ENCODE measurements at places on chromosomes 12 and 14.

DNA sequence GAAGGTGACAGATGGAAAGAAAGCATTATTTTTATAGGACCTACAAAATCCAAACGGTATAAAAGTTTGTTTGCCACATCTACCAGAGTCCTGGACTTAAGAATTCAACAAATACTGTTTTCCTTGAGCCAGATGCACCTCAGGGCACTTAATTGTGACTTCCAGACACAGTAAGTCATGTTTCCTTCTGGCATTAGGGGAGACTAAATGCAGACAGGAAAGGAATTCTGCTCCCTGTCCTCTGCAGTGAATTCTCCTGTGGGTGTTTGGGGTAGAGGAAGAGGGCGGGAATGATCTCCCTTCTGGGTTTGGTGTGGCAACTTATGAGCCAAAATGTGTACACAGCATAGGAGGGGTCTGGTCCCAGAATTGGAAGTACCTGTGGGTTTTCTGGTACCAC is 93.9 kb upstream of the ZDHHC17 start:
- no peak overlapping the region for H3K4me3 ChIP-seq
- no peak overlapping the region for H3K27ac ChIP-seq
- peaks cover 6% of the 10 kb centered on the region for H3K4me1 ChIP-seq
- no peaks in the 10 kb centered on the region for H3K36me3 ChIP-seq
- H3K27me3 ChIP-seq, result peaks cover 8% of the 10 kb centered on the region
- no peak for DNase-seq

DNA sequence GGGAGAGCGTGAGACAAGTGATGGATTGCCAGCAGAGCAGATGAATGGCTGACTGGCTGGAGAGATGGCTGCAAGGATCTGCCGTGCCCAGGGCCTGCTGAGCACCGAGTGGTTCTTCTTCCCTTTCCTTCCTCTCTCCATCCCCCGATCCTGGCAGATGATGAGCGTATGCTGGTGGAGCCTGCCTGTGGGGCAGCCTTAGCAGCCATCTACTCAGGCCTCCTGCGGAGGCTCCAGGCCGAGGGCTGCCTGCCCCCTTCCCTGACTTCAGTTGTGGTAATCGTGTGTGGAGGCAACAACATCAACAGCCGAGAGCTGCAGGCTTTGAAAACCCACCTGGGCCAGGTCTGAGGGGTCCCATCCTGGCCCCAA is 15.5 kb downstream of the SDSL start:
- no peaks in the 10 kb centered on the region for H3K27me3 ChIP-seq
- H3K36me3 ChIP-seq, result no peaks in the 10 kb centered on the region
- no peak for DNase-seq
- no peak overlapping the region for H3K27ac ChIP-seq

DNA sequence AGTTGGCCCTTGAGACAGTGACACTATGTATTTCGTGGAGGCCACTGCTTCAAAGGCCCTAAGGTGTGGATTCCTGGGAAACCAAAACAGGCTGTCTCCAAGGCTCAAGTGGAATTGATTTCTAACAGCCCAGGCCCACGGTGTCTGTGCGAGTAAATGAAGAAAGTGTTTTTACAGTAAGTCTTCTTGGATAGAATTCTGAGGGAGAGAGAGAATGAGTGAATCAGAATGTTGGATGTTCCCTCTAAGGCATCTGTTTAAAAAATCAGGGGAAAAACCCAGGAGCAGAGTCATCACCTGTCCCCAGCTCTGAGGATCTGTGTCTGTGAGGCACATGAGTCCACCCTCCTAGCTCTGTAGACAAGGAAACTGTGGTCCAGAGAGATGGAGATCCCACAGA is 22.3 kb upstream of the BDKRB1 start:
- no peak for DNase-seq
- H3K27me3 ChIP-seq, result no peaks in the 10 kb centered on the region
- no peak overlapping the region for H3K27ac ChIP-seq
- H3K36me3 ChIP-seq, result no peaks in the 10 kb centered on the region
- no peak overlapping the region for H3K4me3 ChIP-seq

GRCh38 chr12:46177025-46177424 is 91.8 kb downstream of the SLC38A1 start:
- H3K27me3 ChIP-seq, result no peaks in the 10 kb centered on the region
- peaks cover 24% of the 10 kb centered on the region for H3K4me1 ChIP-seq
- peaks cover 11% of the 10 kb centered on the region for H3K36me3 ChIP-seq
- DNase-seq, result no peak

GRCh38 chr12:64796205-64796845 is 28.1 kb upstream of the TBC1D30 start:
- H3K27me3 ChIP-seq, result peaks cover 38% of the 10 kb centered on the region
- H3K4me3 ChIP-seq, result no peak overlapping the region
- no peak overlapping the region for H3K27ac ChIP-seq
- peak; percentile 35 for DNase-seq
